ENCODE measurements at places on chromosomes 13 and 19.

GRCh38 chr13:97300871-97301270 is 78.7 kb downstream of the MBNL2 start:
- no peak for DNase-seq

- no peak for DNase-seq
Measured at GRCh38 chr13:108448891-108449290, 179.4 kb downstream of the TNFSF13B start.

- no peak for DNase-seq
Measured at GRCh38 chr13:111622051-111622531, 301.6 kb downstream of the TEX29 start.

GRCh38 chr19:5536337-5536894 is 31.3 kb downstream of the TINCR start:
- DNase-seq, result no peak

DNA sequence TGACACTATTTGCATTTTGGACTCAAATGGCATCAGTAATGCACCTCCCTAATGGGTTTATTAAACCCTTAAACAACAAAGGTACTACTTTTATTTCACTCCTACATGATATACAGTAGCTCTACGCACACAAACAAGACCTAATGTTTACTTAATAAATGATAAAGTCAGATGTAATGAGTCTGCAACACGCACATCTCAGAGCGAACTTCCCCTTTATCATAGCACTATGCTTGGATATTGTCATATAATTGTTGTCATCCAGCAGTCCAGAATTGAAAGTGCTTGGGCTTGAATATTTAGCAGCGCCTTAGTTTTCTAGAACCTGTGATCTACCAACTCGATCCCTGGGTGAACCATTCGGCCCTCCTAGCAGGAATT is 772 bp downstream of the PARP4 start:
- no peak for DNase-seq

GRCh38 chr19:17843292-17843827 is 4.4 kb downstream of the JAK3 start:
- DNase-seq, result no peak

DNA sequence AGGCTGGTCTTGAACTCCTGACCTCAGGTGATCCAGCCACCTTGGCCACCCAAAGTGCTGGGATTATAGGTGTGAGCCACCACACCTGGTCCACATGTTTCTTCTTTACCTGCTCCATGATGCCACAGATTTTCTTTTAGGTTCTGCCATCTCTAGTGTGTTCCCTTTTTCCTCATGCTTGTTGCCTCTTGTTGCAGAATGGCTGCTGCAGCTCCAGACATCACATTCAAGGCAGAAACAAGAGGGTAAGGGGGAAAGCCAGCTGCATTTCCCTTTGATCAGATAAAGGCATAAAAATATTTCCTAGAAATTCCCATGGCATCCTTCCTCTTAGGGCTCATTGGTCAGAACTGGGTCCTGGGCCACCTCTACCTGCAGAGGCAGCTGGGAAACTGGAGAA is 12.3 kb upstream of the CCDC124 start:
- no peak for DNase-seq

DNA sequence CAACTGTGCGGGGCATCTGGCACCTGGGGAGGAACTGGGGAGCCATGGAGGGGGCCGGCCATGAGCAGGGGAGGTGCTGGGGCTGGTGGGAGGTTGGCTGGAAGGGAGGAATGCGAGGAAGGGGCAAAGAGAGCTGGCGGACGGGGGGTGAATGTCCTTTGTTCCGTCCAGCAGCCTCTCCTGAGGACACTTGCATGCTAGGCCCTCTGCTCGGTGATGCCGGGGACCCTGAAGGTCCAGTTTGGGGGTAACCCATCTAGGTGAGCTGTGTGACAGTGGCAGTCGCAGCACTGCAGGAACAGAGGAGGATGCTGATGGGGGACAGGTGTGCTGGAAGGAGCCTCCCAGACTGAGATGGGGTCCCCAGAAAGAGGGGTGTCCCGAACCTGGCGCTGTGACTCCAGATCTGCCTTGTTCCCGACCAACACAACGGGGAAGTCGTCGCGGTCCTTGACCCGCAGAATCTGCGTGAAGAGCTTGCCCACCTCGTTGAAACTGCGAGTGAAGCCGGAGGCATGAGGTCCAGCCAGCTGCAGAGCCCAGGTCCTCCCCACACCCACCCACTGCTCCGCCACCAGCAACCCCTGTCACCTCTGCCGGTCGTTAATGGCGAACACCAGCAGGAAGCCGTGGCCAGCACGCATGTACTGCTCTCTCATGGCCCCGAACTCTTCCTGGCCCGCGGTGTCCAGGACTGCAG is 3.6 kb downstream of the RRAS start:
- no peak for DNase-seq

- no peak for DNase-seq
Measured at GRCh38 chr19:18551631-18552030, 6.0 kb upstream of the KXD1 start.

- DNase-seq, result no peak
Measured at GRCh38 chr13:74006666-74007065, 127.5 kb downstream of the KLF12 start.

DNA sequence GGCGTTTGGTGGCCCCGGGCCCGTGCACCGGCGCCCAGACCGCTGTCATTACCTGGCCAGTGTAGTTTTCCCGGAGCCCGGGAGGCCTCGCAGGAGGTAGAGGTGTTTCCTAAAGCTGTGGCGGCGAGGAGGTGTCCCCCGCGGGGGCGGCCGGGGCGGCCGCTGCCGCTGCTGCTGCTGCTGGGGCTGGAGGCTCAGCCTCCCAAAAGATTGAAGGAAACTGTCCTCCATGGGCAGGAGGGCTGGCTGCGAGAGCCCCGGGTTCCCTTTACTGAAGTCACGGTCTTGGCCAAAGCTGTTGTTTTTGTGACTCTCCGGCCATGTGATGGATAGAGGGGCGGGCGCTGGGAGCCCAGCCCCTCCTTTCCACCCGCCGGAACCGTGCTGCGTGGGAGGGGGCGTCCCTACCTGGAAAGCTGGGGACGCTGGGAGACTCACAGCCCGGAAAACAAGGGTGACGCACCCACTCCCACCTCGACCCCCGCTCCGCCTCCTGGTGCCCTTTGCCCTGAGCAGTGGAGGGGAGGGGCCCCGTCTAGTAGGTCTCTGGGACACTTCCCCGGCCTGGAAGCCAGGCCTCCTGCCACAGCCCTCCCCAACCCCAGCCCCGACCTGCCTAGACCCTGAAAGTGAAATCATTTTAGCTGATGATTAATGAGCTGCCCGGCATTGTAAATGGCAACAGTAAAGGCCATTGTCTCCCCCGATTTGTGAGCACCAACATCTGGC is at the start of gene N4BP2L1:
TSS of gene N4BP2L1 (minus strand) at position 279 of the 729 bp plus-strand sequence. CDS start at position 231, 48 bp downstream.
- peak; percentile 93 for DNase-seq

Data from CD4-positive, alpha-beta T cell treated with Interleukin-15 for 1 hour (primary cell).